ENCODE measurements at places on chromosomes 7 and 10.

DNA sequence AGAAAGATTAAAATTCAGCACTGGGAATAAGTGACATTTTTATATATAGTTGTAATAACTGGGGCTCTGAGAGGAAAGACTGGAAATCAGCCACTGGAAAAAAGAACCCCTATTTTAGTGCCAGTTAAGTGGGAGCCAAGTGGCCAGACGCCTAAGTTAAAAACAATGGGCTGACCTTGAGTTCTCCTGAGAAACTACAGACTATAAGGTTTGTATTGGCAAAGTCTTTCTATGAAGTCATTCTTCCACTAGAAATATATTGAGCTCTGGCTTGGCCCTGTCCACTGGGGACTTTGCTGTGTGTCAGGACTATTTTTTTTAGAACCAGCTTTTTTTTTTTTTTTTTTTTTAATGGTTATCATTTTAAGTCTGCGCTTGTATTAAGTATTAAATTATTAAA is 210.6 kb upstream of the FZD8 start:
- DNase-seq, result no peak

GRCh38 chr10:60170250-60170649 is 219.4 kb downstream of the ANK3 start:
- no peak for DNase-seq

DNA sequence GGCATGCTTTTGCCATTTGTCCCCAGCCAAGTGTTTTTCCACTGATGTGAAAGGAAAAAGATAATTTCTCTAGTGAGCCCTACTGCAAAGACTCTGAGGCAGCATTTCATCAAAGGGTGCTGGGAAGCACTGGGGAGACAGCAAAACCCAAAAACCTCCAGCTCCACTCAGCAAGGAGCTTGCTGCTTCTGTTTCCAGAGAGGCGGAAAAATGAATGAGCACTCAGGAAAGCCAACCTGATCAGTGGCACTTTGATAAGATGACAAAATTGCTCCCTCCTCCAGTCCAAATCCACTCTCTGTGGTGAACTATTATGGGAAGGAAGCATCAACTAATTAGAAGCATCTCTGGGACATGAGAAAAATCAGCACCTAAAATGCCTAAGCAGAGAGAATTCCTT is 68.2 kb downstream of the ATXN7L1 start:
- no peak for DNase-seq

DNA sequence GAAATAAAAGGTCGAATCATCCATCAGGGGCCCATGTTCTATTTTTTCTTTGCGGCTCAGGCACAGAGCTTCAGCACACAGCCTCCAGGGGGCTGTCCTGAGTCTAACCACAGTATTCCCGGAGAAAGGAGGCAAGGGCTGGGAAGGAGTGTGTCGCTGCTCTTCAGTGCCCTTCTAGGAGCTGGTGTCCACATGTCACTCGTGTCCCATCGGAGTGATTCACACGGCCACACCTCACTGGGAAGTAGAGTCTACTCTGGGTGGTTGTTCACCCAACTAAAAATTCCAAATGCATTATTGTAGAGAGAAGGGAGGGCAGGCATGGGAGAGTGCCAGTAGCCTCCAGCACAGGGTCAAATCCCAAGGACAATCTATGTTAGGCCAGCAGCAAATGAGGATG is 114.8 kb upstream of the LANCL2 start:
- DNase-seq, result no peak

- DNase-seq, result no peak
These were observed 4.7 kb downstream of the SUFU start for GRCh38 chr10:102508506-102508905.

DNA sequence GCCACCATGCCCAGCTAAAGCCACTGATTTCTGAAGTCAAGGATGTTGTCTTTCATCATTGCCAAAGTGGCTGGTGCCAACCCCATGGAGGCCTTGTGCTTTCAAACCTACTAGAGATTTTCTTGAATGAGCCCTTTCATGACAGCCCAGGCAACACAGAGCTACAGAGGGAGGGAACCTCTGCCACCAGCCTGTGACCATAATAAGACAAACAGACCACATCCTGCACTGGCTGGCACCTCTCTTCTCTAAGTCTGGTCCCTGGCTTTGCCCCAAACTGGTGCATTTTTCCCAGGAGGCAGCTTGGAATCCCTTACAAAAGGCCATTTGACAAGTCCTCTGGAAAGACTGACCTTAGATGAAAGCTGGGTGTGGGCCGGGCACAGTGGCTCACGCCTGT is 348.8 kb downstream of the GALNT17 start:
- no peak for DNase-seq

- no peak for DNase-seq
These were observed 108.7 kb downstream of the PLCE1 start for GRCh38 chr10:94102436-94102835.

DNA sequence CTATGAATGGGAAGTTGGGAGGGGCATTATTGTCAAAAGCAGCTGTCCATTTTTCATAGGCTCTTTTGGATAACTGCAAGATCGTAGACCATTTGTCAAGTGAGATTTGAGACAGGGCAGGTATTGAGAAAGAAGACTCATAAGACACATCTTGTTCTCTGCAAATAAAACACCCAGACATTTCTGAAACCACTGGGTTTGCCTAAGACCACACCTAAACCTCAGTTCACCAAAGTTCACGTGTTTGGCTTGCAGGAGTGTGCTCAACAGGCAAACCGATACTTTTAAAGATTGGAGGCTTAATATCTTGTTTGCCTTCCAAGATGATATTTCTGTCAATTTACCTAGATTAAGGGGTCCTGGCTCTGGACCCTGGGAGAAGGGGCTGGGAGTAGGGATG is 628.4 kb downstream of the CALN1 start:
- DNase-seq, result no peak

GRCh38 chr7:40887099-40887498 is 752.3 kb downstream of the SUGCT start:
- peak; percentile 20 for DNase-seq

DNA sequence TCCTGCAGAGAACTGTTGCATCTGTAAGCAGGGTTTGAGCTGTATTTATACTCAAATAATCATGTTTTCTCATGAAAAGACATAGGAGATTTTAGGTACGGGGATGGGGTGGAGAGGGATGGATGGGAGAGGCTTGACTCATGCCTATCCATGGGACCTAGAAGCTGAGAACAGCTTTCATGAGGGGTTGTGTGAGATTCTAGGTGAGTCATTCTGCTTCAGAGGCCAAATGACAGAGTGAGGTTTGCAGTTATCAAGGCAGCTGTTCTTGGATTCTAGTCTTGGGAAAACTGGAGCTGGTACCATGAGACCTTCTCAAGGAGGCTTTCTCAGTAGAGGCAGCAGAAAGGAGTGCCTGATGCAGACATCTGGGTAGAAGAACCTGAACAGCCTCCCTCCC is 746.9 kb downstream of the TYW1 start:
- DNase-seq, result no peak

DNA sequence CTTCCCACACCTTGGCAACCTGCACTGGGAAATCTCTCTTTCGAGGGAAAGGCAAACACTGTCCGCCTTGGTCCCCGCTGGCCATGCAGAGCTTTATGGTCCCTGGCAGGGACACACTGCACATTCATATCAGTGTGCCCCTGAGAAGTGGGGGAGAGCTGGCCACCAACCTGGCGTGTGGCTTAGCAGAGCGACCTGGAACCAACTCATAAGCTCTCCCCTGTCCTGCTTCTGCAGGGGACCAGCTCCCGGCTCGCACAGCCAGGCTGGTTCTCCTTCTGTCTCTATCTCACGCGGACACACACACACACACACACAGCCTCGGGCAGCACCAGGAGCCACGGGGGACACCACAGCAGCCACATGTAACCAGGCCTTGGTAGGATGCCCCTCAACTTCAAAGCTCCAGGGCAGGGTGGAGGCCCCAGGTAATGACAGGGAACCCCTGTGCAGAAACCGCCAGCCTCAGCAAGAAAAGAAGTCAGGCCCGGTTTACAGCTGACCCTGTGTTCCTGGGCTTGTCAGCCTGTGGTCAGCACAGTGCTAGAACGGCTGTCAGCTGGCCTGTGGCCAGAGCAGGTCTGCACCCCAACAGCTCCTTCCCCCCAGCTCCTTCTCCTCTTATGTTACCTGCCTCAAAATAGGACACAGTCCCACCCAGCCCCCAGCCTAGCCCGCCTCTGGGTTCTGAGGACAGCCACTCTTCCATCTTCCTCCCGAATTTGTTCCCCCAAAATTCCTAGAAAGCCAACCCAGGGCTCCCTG is 69.3 kb downstream of the OAT start:
- DNase-seq, result no peak

DNA sequence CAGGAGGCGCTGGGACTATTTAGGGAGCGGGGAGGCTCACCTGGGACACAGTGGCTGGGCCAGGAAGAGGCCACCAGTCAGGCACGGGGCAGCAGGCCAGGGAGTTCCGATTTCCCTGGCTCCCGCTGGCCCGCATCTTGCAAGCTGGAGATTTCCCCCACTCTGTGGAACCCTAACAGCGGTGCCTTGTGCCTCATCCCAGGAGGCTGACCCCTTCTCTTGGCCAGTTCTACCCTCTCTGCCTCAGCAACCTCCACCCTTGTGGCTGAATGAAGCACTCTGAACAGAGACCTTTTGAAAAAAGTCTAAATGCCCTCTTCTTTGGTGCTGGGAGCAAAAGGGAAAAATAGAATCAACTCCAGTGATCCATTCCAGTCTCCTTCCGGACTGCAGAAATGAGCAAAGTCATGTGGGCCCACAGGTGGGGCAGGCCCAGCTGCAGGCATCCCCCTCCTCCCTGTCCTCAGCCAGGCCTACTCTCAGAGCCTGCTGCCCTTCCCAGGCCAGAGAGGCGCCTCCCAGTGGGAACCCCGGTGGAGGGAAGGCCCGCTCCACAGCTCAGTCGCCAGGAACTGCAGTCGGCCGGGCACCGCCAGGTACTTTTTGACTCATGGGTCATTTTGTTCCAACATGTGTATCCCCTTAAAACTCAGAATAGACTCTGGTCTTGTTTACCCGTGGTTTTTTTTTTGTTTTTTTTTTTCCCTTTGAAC is 155.5 kb downstream of the ZNF248 start:
- DNase-seq, result no peak

DNA sequence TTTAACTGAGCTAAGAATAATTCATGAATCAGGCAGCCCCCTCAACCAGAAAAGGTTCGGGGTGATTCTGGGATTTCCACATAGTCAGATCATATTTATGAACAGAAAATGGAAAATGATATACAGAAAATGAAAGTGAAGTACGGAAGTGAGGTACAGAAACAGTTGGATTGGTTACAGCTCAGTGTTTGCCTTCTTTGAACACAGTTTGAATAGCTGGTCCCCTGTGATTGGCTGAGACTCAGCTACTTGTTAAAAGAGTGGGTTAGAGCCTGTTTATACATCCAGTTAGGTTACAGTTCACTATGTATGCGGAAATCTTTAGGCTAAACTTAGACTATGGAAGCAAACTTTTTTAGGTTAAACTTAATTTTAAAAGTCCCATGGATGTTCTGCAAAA is 511.7 kb downstream of the PLXDC2 start:
- no peak for DNase-seq

DNA sequence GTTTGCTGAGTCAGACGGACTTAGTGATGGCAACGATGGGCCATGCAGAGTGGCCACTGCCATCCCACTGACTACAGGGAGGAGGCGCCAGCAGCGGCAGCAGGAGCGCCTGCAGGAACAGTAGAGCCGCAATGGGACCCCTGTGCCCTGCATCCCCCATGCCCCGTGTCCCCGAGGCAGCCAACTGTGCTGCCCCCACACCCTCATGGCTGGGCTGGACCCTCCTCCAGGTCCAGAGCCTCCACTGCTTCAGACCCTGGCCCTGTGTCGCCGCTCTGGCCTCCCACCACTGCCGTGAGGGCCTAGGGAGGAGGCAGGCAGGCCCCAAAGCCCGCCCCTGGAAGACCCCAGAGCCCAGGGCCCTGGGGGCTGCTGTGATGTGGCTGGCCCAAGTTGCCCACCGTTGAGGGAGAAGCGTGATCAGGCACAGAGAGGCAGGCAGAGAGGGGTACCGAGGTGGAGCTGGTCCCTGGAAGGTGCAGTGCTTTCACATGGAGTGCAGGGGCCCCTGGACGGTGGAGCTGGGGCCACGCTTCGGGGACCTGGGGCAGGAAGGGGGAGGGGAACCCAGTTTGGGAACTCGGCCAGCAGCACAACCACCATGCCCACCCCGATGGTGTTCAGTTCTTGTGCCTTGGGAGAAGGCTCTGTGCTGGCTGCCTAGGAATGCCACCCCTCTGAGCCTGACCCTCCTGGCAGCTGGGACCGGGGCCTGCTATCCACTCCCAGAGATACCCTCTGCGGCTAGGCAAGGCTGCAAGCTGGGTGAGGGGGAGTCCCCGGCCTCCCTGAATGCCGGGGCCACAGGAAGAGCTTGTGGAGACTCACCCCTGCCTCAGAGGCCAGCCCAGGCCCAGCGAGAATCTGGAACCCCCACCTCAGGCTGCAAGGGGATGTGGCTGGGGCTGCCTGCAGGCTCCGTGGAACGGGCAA is 32.6 kb downstream of the DKK1 start:
- no peak for DNase-seq

DNA sequence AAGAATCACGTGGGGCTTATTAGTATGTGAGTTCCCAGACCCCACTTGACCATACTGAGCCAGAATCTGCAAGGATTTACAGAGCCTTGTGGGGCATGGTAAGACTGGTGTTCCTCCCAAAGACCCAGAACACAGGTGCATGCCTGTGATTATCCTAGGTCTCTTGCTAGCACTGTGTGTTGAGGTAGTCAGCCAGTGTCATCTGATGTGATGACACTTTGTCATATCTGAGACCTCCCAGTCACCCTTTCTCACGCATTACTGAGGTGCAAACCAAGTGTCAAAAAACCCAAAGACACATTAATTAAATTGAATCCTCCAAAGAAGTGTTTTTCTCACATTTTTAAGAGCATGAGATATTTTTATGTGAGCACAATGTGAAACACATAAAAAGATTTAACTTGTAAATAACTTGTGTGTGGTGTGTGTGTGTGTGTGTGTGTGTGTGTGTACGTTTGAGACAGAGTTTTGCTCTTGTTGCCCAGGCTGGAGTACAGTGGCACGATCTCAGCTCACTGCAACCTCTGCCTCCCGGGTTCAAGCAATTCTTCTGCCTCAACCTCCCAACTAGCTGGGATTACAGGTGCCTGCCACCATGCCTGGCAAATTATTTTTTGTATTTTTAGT is 162.0 kb upstream of the PRPS1L1 start:
- no peak for DNase-seq

DNA sequence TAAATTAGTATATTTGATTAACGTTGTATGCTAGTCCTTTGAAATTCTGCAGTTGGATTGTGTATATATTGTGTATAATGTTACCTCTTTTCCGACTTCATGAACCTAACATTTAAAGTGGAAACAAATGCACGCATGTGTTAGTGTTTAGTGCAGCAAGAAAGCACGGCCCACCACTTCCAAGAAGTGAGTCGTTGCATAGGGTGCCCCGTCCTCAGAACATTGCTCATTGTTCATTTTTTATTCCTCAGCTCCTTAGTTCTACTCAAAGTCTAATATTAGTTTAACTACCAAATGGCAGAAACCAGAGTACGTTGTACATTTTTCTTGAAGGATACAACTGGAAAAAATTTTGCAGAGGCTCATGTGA is 407.6 kb downstream of the AUTS2 start:
- DNase-seq, result no peak

GRCh38 chr7:136998495-136998894 is 130.0 kb downstream of the CHRM2 start:
- no peak for DNase-seq

Data from fibroblast of skin of left biceps (primary cell).